ENCODE measurements at places on chromosomes 1 and 21.

DNA sequence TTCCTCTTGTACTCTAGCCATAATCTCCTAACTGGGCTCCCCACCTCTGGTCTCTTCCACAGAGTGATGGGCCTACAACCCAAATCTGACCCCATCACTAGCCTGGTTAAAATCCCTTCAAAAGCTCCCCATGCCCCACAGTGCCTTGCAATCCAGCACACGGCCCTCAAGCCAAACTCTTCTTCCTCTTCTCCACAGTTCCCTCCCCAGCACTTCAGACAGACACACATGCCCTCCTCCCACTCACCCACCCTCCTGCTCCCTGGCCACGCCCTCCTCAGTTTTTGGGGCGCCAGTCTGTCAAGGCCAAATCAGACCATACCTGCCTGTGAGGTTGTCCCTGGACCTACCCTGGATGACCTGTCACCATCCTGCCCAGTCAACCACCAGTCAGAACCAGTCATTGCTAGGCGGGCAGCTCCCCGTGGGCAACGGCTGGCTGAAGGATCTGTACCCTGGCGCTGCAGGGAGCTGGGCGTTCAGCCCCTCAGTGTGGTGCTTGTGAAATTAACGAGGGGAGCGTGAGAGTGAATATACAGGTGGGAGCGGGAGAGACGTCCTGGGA, 753 bp downstream of the C1orf210 start:
- no peak for DNase-seq

GRCh38 chr1:246005067-246005466, 502.0 kb downstream of the SMYD3 start:
- no peak for DNase-seq

DNA sequence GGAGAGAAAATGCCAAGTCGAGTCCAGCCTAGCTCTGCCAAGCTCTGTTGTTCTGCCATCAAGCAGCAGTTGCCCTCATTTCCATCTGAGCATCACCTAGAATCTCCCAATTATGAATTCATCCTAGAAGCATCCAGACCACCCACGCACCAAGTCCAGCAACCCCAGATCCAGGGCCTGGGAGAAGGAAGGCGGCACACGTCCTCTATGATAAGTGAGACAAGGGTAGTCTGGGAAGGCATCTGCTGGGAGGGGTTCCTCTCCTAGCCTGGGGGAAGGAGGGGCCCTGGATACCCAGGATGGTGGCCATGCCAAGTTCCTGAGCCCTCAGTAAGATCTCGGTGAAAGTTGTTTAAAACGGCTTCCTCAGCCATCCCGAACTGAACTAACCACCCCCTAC, 70.7 kb downstream of the VWA5B1 start:
- no peak for DNase-seq

DNA sequence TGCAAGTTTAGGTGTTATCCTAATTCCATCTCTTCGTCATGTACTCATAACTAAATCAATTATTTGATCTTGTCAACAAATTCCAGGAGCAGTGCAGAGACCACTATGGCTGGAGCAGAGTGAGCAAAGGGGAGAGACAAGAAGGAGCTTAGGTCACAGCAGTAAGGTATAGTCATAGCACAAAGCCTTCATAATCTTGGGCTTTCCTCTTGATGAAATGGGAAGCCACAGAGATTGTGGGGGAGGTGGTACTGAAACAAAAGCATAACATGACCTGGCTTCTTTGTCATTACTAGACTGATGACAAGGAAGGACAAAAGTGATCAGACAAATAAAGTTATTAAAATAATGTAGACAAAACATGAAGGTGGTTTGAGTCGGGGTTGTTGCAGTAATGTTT, 60.1 kb upstream of the PTGS2 start:
- DNase-seq = no peak

DNA sequence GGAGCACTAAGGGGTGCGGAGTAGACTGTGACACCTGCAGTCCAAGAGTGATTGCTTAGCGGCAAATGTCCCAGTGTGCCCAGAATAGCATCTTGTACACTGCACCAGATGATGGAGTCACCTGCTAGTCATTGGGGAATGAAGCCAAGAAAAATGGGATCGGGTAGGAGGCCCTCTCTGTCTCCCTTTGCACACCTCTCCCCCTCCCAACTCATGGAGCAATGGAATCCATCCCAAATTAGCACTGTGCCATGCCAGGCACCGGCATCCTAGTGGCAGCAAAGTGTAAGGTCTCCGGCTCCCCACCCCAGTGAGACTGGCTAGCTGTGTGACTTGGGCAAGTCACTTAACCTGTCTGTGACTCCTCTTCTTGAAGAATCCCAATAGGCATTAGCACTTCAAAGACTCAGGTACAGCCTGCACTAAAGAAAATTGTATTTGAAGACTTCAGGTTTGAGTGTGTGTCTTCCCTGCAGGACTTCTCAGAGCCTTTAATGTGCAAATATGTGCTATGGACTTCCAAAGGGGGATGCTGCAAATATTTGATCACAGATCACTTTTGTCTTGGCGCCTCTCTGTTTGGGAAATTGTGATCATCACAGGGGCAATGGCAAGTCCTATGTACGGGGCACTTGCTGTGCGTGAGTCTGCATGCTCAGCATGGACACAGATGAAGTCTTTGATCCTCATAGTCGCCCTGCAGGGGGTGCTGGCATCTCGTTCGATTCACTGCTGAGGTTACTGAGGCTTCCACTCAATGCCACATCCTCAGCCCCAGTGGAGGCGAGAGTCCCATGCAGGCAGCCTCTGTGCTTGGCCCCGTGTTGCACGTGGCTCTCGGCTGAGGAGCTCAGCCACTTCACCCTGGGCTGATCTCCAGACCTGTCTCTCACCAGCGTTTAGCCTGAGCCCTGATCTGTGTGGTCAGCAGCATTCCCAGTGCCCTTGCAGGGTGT, 272.9 kb upstream of the C1orf174 start:
- no peak for DNase-seq

GRCh38 chr1:218967836-218968235, 205.8 kb upstream of the LYPLAL1 start:
- no peak for DNase-seq

DNA sequence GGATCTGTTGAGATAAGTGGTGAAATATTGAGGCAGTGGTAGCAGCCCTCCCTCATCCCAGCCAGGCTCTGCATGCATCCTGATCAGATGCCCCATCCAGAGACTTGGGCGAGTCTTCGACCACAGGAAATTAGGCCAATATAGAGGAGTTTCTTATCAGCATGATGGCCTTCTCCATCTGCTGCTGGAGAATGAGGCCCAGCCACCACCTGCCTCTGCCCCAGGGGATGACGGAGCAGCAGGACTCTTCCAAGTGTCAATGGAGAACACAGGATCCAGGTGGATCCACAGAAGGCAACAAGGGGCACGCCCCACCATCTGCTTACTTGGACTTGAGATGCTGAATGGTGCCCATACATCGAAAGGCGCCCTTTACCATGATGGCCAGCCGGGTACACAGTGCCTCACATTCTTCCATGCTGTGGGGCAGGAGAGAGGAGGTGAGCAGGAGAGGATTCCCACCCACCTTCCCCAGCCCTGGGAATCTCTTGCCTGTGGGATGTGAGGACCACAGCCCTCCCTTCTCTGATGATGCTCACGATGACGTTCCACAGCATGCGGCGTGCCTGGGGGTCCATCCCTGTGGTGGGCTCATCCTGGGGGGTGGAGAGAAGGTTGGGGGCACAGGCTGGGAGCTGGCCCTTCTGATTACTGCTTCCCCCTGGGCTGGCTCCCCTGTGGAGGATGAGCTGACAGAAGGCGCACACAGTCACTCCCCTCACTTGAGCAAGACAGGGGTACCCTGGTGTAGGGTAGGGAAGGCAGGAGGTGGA, 91.5 kb upstream of the GCLM start:
- DNase-seq = no peak

DNA sequence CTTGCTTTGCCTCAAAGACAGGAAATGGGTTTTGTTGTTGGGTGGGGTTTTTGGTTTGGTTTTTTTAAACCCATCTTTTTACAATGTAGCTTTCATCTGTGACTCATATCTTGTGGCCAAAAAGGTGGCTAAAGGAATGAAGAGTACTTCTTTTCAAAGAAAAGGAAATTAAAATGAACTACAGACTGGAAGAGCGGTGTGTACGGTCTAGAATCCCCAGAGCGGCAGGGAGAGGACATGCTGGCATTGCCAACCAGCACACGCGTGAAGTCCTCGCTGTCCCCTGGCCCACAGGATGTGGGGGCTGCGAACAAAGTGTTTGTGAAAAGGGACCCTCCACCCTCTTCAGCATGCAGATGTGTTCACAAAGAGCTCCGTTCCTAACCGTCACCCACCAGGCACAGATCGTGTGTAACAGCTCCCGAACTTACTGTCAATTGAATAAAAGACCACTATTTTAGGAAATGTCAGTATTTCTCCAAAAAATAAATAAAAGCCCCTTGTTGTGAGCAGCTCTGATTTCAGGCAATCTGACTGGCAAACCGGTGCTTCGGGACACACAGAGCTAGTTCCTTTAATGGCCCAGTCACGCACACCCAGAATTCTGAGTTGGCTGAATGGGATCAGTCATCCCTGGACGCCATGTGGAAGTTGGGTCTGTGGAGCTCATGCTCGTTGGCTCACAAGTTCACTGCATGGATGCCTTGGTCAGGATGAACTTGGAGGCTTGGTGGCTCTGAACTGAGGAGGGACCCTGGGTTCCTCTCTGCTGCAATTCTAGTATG, 602.9 kb downstream of the NPHP4 start:
- peak; percentile 60 for DNase-seq

DNA sequence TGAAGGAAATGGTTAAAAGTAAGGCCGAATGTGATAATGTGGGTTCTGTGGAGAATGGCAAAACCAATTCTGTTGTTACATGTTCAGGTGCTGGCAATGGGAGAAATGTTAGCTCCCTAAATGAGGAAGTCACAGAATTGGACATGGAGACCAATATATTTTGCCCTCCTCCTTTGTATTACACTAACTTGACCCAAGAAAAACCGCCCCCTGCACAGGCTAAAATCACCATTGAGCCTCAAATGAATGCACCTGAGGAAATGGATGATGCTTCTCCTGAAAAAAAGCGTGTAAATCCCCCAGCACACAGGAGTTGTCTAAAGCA, 932 bp downstream of the MAP10 start:
- no peak for DNase-seq

- DNase-seq = no peak
Measured at GRCh38 chr1:18938008-18938706, 18.3 kb downstream of the IFFO2 start.

GRCh38 chr1:168734946-168735345, 5.9 kb upstream of the DPT start:
- no peak for DNase-seq

DNA sequence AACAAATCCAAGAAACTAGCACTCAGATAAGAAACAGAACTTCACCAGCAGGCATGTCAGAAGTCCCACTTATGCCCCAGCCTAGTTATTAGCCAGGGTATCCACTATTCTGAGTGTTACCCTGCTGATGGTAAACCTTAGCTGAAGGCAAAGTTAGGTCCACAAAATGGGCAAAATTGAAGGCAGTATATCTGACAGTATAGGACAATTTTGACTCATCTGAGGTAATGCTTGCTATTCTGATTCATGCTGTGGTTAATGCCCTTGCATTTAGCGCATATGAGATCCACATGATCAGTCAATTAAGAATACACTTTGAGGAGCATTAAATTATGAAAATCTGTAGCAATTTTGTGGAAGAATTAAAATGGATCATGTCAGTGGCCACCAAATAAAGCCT, 15.1 kb downstream of the IFI44 start:
- no peak for DNase-seq

DNA sequence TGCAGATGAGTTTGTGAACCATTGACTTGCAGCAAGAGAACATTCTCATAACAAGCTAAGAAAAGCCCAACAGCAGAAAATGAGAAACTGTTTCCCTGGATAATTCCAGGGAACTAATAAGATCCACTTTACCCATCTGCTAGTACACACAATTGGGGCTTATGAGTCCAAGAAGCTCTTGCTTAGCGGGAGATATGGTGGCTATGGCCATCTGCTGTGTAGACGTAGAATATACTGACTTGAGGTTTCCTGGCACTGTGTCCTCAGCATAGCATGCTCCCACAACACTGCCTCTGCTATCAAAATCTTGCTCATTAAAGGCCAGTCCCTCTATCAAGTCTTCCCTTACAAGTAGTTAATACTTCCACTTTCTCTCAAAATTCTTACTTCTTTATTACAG, 6.8 kb upstream of the RXRG start:
- DNase-seq = no peak

DNA sequence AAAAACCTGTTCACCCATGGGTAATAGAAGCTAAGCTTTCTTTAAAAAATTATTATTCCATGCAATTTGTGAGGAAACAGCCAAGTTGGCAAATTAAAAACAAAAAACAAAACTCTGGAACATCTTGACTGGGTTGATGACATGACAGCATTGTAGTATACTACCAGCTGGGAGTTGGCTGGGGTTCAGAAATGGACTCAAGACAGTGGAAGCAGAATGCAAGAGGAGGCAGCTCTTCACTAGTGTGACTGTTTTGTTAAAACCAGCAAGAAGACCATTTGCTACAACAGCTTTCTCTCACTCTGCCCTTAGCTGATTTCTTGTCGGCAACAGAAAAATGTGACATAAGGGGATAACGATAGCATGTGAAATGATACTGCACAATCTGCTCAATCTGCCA, 1298.9 kb upstream of the ADGRL4 start:
- no peak for DNase-seq

DNA sequence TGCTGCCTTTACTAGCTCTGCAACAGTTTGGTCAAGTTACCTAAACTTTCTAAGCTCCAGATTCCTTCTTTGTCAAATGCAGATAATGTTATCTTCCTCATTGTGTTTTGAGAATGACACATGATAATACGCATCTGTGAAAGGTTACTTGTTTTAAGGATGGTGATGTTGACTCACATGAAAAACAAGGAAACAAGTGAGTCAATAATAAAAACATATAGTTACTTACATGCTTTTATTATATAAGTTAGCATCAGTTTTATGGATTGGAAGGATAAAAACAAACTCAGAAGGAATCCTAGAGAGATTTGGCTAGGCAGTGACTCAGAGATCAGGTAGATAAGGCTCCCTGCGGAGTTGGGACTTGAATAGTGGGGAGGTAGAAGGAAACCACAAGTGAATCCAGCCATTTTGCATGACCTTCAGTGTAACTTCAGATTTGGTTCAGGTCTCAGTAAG, 144.6 kb downstream of the LMO4 start:
- no peak for DNase-seq

- DNase-seq = no peak
Measured at GRCh38 chr1:6178751-6179563, 1.2 kb downstream of the CHD5 start.

Measured in T-helper 2 cell (primary cell).